ENCODE measurements at places on chromosomes 16 and 17. TPM values are rescaled to one million over a fixed set of nuclear protein-coding genes. Genes with fewer than 3 reads are reported as not detected.

GRCh38 chr16:69064124-69064763 is 41.2 kb upstream of the HAS3 start:
- DNase-seq = no peak

- no peak for DNase-seq
Measured at GRCh38 chr16:24771779-24772157, 42.3 kb downstream of the TNRC6A start.

DNA sequence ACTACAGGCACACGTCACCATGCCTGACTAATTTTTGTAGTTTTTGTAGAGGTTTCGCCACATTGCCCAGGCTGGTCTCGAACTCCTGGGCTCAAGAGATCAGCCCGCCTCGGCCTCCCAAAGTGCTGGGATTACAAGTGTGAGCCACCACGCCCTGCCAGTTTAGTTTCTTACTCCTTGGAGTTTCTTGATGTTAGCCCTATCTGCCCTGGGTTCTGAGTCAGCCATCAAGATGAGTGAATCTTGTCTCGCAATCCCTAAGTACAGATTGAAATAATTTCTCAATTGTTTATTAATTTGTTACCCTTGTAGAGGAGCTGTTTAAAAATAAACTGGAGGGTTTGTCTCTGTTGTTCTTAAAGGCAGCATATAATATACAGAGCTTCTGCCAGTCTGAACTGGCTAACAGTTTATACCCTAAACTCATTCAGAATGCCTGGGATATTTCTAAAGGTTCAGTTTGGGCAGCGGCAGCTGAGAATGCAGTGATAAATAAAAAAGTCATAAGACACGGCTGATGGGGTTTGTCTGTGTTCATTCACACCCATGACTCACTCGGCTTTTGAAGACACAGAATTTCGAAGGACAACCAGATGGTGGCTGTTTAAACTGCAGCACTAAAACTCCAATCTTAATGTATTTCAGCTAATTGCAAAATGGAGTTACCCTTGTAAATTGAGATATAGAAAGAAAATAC is 39.6 kb downstream of the GPRC5B start:
- no peak for DNase-seq

DNA sequence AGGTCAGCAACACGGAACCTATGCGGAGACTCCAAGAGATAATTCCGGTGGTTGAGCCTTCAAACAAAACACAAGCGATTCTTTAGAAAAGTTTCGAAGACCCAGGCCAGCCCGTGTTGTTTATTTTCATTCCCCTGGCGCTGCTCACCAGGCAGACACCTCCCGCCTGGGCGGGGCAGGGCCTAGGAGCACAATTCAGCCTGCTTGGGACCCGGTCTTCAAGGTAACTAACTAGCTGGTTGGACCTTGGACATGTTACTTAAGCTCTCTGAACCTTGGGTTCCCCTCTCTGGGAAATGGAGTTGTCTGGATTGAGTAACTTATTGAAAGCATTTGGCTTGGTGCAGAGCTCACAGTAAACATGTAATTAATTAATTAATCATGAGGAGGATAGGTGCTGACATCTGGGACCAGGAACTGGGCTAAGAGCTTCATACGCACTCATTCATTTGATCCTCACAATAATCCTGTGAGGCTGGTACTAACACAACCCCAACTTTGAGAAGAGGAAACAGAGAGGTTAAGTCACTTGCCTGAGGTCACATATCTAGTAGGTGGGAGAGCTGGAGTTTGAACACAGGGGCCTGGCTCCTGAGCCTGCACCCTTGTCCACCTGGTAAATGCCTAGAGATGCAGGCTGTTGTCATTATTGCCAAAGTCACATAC is 125.3 kb upstream of the SMURF2 start:
- DNase-seq = no peak

Gene PLLP
- total RNA-seq = 15.9 TPM

DNA sequence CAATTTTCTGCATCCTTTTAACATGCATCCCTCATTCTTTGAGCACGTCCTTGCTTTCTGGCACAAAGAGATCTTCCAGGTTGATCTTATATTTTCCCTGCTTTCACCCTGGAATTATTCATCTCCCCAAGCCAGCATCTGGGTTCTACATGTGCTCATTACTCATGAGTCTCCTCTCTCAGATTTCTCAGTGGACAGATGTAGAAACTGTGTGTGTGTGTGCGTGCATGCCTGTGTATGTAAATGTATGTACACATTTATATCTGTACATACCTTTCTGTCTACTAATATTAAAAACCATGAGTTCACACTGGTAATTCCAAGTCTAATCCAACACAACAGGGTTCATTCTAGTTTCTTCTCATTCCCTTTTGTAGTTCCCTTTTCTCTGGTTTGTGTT is 41.9 kb upstream of the NSRP1 start:
- DNase-seq = no peak

Gene KDM6B
- total RNA-seq = 16.3 TPM

Gene NEK8
- total RNA-seq = 5.4 TPM

DNA sequence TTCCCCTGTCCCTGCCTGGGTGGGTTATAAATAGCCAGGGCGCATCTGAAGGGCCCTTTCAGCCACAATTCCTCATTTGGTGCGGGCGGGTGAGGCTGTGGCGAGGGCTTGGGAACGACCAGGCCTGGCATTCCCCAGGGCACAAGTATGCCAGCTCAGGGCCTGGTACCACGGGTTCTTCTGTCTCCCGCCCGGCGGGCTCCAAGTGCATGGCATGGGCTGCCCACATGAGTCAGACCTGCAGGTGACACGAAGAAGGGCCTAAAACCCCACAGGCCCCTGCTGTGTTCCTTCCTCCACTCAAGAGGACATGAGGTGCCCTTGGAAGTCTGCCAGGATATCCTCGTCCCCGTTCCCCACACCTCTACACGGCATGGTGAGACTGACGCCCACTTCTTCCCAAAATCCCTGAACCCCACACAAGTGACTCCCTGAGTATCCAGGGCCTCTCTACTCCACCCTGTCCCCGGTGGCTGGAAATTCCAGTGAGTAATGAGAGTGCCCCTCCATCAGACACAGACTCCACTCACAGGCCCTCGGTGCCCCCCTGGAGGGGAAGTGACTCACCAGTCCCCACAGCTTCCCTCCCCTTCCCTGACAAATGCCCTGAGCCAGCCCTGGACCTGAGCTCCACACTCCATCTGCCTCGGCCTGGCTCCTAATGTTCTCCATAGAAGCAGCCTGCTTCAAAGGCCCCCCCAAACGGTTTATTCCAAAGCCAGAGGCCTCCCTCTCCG is 68.8 kb downstream of the ABR start:
- DNase-seq = no peak

Gene SEZ6L2
- total RNA-seq = 6.9 TPM

- DNase-seq = no peak
Measured at GRCh38 chr17:46875849-46876352, 24.5 kb downstream of the WNT9B start.

- DNase-seq = no peak
Measured at GRCh38 chr17:47889734-47890529, 6.1 kb upstream of the SP2 start.

- DNase-seq = no peak
Measured at GRCh38 chr16:31081428-31082351, 7.1 kb downstream of the PRSS53 start.

Gene TEKT5
- total RNA-seq = 0.12 TPM

DNA sequence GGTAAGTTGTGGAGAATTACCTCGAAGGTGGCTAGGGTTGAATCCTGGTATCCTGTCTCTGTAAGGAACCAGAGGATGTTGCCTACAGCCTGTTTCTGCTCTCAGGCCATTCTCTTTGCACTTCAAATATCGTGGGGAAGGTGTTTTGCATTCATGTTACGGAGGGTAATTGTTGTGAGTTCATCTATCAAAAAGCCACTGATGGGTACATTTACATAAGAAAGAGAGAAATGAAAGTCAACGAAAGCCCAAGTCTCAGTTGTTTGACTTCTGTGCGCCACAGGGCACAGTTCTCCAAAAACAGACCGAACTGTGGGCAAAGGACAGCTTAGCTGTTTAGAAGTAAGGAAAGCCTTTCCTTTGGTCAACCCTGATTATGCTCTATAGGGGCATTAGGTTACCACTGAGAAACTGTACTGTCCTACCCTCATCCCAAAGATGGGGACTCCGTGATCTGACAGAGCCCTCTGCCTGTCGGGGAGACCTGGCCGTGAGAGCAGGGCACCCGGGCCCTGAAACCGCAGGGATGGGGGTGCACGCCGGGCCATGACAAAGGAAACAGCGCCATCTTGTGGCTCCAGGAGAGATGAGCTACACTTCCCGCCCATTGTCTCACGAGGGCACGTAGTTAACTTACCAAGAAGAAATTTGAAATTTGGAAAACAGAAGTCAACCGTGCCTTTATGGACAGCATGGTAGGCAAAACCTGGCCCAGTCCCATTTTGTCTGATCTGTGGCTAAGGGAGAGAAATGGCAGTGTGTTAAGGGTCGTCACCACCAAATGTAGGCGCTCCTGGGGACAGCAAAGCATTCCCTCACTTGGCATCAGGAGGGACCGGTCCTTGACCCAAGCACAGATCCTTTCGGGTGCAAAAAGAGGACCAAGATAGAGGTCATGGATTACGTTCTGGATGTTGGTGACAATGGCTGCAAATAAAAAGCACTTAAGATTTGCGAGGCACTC is 74.5 kb upstream of the DYNLRB2 start:
- peak; percentile 12 for DNase-seq

Gene FAM171A2
- total RNA-seq = 28.9 TPM

- no peak for DNase-seq
Measured at GRCh38 chr17:60231691-60232090, 81.9 kb downstream of the CA4 start.
